ENCODE measurements at places on chromosomes 2 and 18.

GRCh38 chr2:151119374-151119773, 142.3 kb downstream of the RBM43 start:
- DNase-seq: no peak

DNA sequence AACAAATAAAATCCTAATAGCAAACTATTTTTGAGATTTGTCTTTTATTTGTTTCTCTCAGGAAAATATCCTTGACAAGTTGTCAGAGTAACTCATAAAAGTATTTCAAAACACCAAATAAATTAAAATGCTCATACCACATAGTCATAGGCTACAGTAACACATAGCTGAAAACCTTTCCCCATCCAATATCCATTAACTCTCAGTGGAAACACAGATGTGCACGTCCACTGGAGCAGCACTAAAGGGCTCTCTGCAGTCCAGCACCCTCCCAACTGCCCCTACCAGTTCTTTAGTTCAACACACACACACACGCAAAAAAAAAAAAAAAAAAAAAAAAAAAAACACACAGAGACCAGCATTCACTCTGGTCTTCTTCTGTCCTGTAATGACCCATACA, 879 bp upstream of the XDH start:
- no peak for DNase-seq

DNA sequence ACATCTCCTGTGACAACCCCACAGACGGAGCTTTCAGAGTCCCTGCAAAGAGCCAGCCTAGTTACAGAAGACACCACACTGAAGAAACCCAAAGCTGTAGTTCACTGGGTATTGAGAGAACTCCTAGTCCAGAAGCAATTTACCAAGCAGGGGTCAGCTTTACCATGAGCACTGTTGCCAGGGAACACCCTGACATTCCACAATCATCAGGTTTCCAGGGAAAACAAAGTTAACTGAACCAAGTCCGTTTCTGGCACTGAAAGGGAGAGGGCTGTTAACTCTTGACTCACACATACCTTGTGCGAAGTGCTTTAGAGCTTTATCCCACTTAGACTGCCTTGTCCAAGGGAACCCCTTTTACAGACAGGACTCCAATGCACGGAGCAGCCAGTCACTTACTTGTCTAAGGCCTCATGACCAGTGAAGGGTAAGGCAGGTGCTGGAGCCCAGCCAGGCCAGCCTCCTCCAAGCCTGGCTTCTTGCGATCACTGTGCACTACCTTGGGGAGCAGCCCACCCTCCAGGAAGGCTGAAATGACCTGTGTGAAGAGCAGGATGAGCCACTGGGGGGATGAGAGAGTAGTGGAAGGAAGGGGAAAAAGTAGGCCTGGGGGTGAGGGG, 53.9 kb downstream of the REEP1 start:
- no peak for DNase-seq

DNA sequence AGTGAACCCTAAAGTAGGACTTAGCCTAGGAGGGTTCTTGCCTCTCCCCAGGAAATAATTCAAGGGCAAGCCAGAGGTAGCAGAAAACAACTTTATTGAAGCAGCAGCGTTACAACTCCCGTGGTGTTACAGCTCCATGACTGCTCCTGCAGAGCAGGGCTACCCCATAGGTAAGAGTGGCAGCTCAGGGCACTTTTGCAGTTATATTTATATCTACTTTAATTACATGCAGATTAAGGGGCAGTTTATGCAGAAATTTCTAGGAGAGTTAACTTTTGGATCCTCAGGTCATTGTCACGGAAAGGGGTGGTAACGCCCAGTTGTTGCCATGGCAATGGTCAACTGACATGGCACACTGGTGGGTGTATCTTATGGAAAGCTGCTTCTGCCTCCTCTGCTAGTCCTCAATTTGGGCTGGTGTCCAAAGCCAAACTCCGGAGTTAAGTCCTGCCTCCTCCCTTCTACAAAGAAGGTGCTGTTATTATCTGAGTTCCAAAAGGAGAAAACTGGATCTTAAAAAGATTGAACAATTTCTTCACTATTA, 1413.0 kb downstream of the DSC3 start:
- no peak for DNase-seq

- no peak for DNase-seq
Observed at GRCh38 chr2:146634230-146635097, 1210.4 kb upstream of the ACVR2A start.

GRCh38 chr2:197915548-197916265, 111.3 kb downstream of the PLCL1 start:
- peak; percentile 35 for DNase-seq

DNA sequence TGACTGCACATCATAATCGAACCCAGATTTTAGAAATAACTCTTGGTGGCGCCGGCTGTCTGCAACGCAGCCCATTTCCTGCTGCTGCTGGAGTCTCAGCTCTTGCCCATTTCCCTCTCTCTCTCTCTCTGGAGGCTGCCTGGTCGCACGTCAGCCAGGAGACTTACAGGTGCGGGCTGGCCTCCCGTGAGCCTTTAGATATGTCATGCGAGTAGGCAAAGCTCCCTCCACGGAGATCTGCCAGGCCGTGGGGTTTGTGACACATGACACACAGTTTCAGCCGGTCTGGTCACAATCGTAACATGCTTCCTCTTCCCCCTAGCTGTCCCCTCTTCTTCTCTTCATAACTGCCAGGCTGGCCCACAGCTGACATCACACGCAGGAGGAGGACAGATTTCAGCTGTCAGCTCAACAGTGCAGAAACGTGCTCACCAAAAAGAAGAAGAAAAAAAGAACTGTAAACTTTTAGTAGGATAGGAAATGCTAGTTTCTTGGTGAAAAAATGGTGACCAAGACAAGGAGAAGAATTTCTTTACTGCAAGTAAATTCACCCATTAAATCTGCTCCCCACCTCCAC, 489.3 kb downstream of the ZNF516 start:
- no peak for DNase-seq

GRCh38 chr2:109204412-109204811, 75.4 kb downstream of the SH3RF3 start:
- no peak for DNase-seq

- DNase-seq: no peak
Observed at GRCh38 chr2:177712462-177712861, 319.9 kb downstream of the AGPS start.

GRCh38 chr2:105442721-105443120, 43.9 kb upstream of the FHL2 start:
- no peak for DNase-seq

DNA sequence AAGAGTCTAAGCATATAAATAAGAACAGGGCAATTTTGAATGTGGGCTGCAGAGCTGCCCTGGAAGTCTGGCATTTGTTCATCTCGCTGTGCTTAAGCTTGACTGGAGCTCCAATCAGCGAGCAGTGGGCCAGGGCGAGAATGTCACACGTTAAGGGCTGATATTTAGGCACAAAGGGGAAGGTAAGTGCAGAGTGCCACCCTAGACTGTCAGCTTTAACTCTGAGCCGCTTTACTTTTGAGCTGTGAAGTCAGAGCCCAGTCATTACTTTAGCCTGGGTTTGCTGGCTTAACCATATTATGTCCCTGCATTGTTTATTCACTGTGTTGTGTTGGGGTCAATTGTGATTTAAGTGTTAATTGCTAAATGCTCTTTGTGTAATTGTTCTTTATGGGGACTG, 236.1 kb upstream of the SIX3 start:
- no peak for DNase-seq

GRCh38 chr2:216370961-216371712, 1.1 kb downstream of the MARCHF4 start:
- DNase-seq: no peak

GRCh38 chr18:2889761-2890192, 43.0 kb downstream of the EMILIN2 start:
- no peak for DNase-seq

Data from activated naive CD4-positive, alpha-beta T cell treated with anti-CD3 and anti-CD28 coated beads for 36 hours (primary cell).